Neural crest cell (in vitro differentiated cells): ENCODE measurements at places on chromosomes 1 and 21. TPM values are rescaled to one million over a fixed set of nuclear protein-coding genes. Genes with fewer than 3 reads are reported as not detected.

DNA sequence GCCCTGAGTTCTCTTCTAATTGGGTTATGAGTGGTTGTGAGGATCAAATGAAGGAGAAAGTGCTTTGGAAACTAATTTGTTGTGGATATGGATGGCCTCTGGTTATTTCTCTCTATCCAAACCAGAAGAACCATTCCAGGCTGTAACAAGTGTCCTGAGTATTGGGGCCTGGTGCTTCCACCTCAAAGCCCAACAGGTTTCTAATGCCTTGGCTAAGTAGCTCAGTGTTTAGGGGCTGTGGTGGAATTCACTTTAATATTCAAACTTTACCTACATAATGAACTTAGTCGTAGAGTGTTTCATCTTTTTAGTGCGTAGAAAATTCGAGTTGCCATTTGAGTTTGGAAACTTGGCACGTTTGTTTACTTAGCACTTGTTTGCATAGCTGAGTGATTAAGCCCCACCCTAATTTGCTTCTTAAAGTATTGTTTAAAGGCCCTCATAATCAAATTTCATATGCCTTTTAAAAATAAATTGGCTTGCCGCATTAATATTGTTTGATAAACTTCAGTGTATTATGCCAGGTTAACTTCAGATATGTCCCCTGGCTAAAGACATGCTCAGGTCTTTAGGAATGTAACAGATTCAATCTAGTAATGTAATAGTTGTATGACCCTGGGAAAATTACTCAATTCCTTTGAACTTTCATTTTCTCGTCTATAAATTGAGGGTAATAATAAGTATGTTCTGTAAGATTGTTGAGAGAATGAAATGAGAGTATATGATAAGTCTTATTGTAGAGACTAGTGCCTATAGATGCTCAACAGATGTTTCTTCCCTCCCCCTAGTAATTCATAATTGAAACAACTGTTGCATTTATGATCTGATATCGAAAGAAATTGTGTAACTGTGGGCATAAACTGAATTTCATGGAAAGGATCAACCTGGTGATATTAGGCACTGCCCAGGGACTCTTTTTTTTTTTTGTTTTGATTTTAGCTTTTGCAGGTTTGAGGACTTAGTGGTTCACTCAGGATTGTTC, 1.6 kb downstream of the AGO4 start:
- no peak for DNase-seq
- no peaks in the 10 kb centered on the region for H3K36me3 ChIP-seq
- H3K4me3 ChIP-seq: peak overlapping the region; percentile 93

DNA sequence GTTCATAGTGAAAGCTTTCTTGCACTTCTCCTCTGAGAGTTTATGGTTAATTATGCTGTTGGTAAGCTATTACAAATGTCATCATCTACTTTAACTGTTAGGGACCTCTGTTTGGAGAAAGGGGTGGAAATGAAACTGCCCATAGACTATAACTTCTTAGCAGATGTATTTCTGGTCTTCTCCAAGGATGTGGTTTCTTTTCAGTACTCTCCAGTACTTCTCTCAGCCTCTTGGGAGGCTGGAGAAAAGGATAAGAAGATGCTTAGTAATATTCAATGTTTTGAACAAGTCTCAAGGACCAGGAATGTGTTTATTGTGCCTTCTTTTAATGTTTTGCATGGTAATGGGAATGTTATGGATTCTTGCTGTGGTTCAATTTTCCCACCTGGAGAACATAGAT, 60.4 kb downstream of the LAMC2 start:
- no peaks in the 10 kb centered on the region for H3K36me3 ChIP-seq
- no peak overlapping the region for H3K27ac ChIP-seq
- no peak overlapping the region for H3K4me3 ChIP-seq
- DNase-seq: no peak

DNA sequence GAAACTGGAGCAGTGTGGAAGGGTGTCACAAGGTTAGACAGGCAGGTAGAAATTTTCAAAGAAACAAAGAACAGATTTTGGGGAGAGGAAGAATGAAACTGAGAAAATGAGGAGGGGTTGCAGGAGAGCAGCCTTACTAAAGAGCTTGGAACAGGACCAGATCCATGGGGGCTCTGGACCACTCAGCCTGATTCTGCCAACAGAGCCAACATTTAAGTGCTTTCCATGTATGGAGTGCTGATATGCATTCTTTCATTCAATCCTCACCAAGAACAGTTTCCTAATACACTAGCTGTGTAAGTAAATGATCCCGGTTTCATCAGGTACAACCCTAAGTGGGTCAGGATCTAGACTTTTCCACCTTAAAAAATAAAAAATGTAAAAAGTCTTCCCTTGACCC, 16.2 kb downstream of the LPGAT1 start:
- no peaks in the 10 kb centered on the region for H3K4me1 ChIP-seq
- H3K27me3 ChIP-seq: no peaks in the 10 kb centered on the region
- no peak overlapping the region for H3K4me3 ChIP-seq
- no peak for DNase-seq

GRCh38 chr1:211920141-211920572, 89.6 kb upstream of the LPGAT1 start:
- no peaks in the 10 kb centered on the region for H3K36me3 ChIP-seq
- no peak overlapping the region for H3K27ac ChIP-seq
- peaks cover 3% of the 10 kb centered on the region for H3K27me3 ChIP-seq
- no peaks in the 10 kb centered on the region for H3K4me1 ChIP-seq

ESPN gene
- 1.7 and 4.3 TPM in 2 replicates for total RNA-seq

OR2L2 gene
- 0.09 TPM in 2 replicates for total RNA-seq

DCDC2B gene
- total RNA-seq: not detected in 2 replicates
